ENCODE measurements at places on chromosomes 16 and 17.

DNA sequence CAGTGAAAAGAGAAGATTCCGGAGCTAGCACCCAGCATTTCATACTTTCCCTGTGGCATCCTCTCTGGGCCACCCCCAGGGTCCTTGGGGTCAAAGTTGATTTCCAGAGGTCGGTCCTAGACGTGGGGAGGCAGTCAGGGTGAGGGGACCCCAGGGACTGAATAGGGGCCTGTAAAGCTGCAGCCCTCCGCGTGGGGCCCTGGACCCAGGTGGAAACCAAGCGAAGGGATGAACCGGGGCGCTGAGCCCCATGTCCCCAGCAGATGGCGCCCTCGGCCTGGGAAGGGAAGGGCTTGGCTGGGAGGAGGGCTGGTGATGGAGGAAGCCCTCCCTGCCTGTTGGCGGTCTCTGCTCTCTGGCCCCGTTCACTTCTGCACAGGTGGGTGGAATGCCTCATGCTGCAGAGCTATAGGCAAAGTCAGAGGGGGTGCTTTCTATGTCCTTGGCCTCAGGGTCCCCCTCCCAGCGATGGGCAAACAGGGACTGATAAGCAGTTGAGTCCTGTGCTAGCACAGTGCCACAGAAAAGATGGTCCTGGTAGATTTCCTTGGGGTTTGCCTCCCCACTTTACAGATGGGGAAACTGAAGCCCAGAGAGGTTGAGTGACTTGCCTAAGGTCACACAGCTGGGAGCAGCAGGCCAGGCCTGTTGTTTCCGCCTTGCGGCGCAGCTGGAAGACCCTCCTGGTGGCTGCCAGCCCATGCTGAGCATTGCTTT is 163.4 kb upstream of the CIBAR2 start:
- DNase-seq: peak; percentile 48

- DNase-seq: no peak
Observed at GRCh38 chr17:77692571-77693161, 265.8 kb upstream of the TNRC6C start.

DNA sequence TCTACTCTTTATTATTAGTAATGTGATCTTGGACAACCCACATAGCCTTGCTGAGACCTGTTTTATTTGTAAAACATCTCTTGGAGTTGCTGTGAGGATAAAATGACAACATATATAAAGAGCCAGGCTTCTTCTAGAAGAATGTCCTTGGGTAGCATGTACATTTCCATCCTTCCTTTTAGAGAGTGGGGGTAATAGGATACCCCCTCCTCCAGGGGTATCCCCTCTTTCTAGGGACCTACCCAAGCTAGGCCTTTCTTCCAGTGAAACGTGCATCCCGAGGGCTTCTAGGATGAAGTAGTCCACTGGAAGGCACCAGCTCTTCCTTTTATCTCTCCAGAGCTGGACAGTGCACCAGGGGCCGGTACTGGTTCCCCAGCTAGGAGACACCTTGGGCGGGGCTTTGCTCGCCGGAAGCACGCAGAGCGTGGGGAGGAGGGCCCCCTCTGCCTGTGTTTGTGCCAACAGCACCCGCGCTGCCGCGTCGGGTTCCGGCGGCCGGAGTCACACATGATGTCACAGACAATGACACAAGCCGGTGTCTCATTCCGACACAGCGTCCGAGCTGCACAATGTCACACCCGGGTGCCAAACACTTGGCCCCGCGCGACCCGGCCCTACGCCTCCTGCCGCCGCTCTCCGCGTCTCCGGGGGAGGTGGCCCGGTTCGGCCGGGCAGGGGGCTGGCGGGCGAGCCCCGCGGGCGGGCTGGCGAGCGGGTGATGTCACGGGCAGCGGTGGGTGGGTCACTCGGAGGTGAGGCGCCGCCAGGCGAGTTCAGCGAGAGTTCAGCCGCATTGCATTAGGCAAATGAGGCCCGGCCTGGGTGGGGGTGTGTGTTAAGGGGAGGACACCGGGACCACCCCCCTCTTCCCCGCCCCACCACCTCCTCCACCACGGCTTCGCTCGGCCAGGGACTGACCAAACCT is 23.4 kb downstream of the GJD3 start:
- peak; percentile 75 for DNase-seq

DNA sequence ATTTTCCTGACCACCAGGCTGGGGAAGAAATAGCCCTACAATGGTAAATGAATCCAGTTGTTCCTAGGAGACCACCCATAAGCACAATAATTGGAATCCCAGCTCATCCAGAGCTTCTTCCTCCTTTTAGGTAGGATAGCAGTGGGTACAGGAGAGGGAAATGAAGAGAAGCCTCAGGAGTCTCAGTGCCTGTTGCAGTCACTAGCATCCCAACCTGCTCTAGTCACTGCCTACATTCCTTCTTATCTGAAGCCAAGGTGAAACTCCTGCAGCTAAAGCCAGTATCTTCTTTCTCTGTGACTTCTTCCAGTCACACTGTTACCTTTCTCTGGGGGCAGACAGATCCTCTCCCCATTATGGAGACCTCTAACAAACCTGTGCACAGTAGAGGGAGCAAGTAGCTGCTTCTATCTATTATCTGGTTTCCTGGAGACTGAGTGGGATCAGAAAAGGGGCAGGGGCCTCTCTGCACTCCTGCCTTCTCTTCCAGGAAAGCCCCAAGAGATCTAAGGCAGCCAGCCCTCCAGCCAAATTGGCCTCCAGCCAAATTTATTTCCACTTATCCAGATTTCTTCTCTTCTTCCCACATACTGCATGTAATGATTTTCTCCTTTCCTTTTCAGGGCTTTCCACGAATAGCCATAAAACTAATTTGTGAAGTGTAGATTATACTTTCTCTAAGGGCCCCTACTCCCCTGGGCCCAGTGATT is 85.5 kb downstream of the SSH2 start:
- DNase-seq: no peak

- DNase-seq: no peak
Observed at GRCh38 chr17:77299256-77300015, 158.7 kb downstream of the SEC14L1 start.

DNA sequence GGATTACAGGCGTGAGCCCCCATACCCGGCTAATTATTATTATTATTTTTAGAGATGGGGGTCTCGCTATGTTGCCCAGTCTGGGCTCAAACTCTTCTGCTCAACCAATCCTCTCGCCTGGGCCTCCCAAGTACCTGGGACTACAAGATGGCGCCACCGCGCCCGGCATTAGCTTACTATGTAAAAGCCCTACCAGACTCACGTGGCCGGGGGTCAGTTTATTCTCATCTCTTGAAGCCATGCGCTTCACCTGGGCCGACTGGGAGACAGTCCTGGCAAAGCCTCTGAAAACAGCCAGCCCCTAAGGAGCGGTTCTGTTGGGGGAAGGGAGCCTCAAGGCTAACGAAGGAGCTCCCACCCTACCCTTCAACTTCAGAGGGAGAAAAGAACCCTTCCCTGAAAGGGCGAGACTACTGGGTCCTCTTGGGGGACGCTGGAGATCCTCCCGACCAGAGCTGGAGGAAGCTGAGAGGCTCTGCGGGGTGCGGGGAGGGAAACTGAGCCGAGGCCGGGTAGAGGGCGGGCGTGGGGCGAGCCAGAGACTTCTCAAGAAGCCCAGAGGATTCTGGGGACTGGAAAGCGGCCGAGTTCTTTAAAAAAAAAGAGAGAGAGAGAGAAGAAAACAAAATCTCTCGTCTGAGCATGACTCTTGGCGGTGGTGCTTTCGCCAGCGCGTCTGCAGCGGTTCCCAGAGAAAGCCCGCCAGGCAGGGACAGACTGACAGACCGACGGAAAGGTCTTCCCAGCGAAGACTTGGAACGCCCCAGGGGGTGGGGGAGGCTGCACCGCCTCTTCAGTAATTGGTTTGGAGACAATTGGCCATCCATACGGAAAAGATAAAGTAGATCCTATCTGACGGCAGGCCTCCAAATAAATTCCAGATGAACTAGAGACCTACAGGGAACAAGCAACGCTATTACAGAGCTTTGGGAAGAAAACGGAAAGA is 5.6 kb upstream of the TUBG2 start:
- DNase-seq: no peak

GRCh38 chr17:38428643-38429371 is 543 bp downstream of the ARHGAP23 start:
- no peak for DNase-seq

DNA sequence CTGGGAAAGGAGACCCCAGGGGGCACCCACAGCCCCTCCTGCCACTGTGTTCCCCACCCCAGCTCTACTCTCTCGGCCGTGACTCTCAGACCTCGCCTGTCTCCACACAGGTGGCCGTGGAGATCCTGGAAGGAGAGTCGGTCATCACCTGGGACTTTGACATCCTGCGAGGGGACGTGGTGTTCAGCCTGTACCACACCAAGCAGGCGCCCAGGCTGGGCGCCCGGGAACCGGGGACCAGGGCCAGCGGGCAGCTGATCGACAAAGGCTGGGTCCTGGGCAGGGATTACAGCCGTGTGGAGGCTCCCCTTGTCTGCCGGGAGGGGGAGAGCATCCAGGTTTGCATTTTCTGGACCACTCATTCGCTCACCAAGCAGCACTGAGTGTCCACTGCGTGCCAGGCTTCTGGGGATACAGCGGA is 25.4 kb downstream of the NAGPA start:
- no peak for DNase-seq

DNA sequence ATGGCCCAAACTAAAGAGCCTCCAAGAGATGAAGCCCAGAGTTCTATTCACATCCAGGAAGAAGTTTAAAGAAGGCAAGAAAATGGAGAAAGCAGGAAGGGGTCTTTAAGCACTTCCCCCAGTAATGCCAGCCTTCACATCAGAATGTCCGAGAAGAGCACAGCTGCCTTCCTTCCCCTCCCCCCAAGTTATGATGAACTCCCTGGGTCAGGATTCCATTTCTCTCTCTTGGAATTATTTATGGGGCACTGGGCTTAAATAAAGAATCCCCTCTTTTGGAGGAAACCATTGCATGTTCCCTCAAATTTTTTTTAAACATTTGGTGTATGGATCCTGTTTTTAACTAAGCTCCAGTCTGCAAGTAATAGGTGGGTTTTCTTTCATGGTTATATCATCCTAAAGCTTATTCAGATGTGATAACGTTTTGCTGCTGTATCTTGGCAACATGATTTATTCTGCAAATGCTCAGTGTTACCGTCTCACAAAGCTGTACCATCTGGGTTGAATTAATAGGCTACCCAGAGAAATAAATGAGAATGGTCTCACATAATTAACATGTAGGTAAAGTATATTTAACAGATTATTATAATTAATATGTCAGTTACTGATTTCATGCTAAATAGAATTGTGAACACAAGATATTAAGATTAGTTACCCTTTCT is 160.9 kb upstream of the TOX3 start:
- DNase-seq: no peak

- no peak for DNase-seq
Observed at GRCh38 chr16:3868967-3869366, 11.5 kb downstream of the CREBBP start.

- DNase-seq: no peak
Observed at GRCh38 chr17:29294580-29294900, 592 bp upstream of the NUFIP2 start.

- DNase-seq: no peak
Observed at GRCh38 chr16:28554634-28555423, 1.1 kb downstream of the SGF29 start.

GRCh38 chr16:51638339-51639135 is 487.5 kb upstream of the SALL1 start:
- DNase-seq: no peak

DNA sequence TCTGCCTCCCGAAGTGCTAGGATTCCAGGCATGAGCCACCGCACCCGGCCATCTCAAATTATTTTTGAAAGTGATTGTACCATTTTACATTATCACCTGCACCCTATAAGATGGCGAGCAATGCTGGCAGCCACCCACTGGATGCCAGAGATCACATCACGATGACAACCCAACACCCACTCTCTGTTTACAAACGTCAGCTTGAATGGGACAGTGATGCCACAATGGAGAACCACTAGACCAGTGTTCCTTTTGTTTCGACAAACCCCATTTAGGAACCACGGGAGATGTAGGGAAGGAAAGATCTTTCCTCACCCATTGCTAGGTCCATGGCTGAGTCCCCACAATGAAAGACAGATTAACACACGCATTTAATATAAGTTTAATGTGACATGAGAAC is 20.1 kb upstream of the HAPSTR1 start:
- DNase-seq: no peak

- DNase-seq: no peak
Observed at GRCh38 chr17:63434951-63435571, 11.0 kb downstream of the CYB561 start.

DNA sequence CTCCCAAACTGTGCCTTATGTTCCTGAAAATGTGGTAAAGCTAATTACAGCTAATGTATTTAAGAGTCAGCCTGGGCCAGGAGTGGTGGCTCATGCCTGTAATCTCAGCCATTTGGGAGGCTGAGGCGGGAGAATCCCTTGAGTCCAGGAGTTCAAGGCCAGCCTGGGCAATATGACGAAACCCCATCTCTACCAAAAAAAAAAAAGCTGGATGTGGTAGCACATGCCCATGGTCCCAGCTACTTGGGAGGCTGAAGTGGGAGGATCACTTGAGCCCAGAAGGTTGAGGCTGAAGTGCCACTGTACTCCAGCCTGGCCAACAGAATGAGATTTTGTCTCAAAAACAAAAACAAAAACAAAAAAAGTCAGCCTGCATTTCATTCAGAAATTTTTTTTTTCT is 33.2 kb upstream of the C17orf78 start:
- DNase-seq: no peak

DNA sequence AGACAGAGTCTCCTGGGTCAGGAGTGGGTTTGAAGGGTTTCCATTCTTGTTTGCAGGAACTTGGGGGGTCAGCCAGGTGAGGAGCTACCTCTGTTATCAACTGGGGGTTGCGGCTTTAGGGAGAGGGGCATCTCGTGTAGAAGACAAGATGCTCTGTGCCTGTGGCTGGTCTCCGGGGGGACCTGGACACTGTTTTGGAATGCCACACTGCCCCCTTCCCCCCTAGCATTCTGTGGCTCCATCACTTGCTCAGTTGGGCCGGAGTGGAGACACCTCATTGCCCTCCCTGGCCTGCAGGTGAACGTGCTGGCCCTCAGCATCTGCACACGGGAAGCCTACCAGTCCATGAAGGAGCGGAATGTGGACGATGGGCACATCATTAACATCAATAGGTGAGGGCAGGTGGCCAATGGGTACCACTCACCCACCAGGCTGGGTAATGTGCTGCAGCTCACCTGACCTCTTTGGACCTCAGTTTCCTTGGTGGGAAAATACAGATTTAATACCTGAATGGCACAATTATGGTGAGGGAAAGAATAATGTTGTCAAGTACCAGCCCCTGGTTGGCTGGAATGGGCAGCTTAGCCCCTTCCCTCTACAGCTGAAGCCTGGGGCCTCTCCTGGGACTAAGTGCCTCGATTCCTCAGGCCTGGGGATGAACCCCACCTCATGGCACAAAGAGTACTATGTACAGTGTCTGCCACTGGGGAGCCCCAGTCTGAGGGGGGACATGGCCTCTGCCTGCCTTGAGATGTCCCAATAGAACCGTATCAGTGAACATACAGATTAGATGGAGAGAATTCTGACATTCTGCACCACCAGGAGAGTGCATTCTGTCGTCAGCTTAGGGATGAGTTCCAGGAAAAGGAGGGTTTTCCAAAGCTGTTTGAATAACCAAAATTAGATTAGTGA is 3.3 kb upstream of the MRM1 start:
- no peak for DNase-seq

GRCh38 chr17:2172077-2172851 is 117.4 kb downstream of the HIC1 start:
- no peak for DNase-seq

GRCh38 chr16:63372283-63372682 is 1336.0 kb upstream of the CDH8 start:
- no peak for DNase-seq
